ENCODE measurements at places on chromosomes 4 and X.

- no peak for DNase-seq
Observed at GRCh38 chrX:40806513-40807220, 71.3 kb upstream of the MED14 start.

GRCh38 chr4:163556650-163557391, 62.3 kb downstream of the TMA16 start:
- DNase-seq, result no peak

GRCh38 chr4:147599769-147600168, 17.4 kb upstream of the TMEM184C start:
- DNase-seq, result no peak

- no peak for DNase-seq
Observed at GRCh38 chr4:163587867-163588266, 93.4 kb downstream of the TMA16 start.

GRCh38 chr4:163776957-163777356, 282.5 kb downstream of the TMA16 start:
- no peak for DNase-seq

DNA sequence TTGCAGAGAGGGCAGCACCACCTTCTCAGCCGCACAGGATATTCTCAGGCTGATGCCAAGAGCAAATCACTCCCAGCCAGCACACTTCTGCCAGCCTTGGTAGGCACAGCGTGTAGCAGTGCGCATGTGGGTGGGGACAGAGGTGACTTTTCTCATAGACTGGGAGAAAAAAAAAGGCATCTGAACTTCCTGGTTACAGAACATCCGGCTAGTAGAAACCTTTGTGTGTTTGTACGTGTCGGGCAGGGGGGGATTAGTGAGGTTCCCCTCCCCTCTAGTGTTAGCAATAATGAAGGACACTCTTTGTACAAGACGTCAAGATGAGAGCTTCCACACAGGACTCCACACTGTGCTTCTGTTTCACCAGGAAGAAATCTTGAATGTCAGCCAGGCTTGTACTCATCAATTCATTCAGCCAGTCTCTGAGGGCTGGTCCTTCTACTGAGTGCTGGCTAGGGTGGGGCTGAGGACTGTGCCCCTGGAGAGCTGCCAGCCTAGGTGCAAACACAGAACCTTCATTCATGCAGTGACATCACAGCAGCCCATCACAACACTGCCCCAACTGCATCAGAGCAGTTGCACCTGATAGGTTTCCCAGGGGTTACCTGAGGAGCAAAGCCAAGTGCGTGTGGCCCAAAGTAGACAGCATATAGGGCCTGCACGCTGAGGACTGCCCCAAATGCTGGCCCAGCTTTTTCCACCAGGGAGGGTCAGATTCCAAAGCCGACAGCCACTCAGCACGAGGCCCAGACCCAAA, 34.7 kb downstream of the SLC25A5 start:
- no peak for DNase-seq

- DNase-seq, result no peak
Observed at GRCh38 chrX:155027509-155028066, 944 bp downstream of the FUNDC2 start.

Measured in H54 (cell line).